ENCODE measurements at places on chromosomes 4 and X. TPM values are rescaled to one million over a fixed set of nuclear protein-coding genes. Genes with fewer than 3 reads are reported as not detected.

RBM46 gene
- total RNA-seq, result not detected

GAB1 gene
- 51.8 TPM for total RNA-seq

PRRG3 gene
- 3.7 TPM for total RNA-seq

TMEM156 gene
- not detected for total RNA-seq

Measured in endothelial cell (in vitro differentiated cells).